ENCODE measurements at places on chromosomes 12 and 14. TPM values are rescaled to one million over a fixed set of nuclear protein-coding genes. Genes with fewer than 3 reads are reported as not detected.

DNA sequence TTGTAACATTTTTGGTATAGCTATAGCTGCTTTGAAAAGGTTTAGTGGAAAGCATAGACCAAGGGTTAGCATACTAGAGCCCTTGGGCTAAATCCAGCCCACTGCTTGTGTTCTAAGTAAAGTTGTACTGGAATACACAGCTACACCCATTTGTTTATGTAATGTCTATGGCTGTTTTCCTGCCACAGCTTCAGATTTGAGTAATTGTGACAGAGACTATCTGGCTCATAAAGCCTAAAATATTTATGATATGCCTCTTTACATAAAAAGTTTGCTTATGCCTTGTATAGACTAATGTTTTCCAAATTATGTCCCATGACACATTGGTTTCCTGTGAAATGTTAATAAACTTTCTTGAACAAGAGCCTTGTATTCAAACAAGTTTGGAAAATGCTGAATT, 234.8 kb upstream of the ATP2B1 start:
- no peak overlapping the region for H3K4me3 ChIP-seq
- DNase-seq, result no peak
- H3K27ac ChIP-seq, result no peak overlapping the region
- peaks cover 19% of the 10 kb centered on the region for H3K4me1 ChIP-seq
- H3K27me3 ChIP-seq, result no peaks in the 10 kb centered on the region
- H3K36me3 ChIP-seq, result no peaks in the 10 kb centered on the region

The OR4K14 gene
- not detected for total RNA-seq

DNA sequence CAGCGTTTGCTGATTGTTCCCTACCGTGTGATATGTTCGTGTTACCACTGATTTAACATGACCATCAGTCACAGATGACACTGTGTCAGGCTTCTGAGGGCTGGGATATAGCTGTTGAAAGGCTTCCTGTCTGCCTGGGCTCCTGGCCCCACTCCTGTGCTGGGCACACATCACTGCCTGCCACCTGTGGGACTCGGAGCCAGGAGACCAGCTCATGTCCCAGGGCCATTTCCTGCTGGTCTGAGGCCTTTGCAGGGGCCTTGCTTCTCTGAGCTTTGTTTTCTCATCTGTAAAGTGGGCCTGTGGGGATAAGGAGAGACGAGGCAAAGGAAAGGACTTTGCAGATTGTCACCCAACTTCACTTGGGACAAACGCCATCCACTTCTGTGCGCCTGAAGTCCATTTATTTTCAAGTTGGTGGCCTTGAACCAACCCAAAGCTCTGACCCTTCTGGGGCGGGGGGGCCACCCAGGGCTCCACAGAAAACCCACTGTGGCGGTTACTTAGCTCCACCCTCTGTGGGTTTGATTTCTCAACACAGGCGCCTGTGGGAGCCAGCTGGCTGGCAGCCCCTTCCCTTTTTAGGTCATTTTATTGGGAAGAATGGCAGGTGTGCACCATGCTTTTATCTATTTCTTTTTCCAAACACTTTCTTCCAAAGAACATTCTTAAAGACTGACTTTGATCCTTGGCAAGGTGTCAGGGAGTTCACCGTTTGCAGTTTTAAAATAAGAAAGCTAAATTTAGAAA, 54.1 kb downstream of the BEGAIN start:
- no peak overlapping the region for H3K4me3 ChIP-seq
- no peak overlapping the region for H3K27ac ChIP-seq
- H3K36me3 ChIP-seq, result no peaks in the 10 kb centered on the region
- DNase-seq, result peak; percentile 0
- H3K27me3 ChIP-seq, result no peaks in the 10 kb centered on the region

DNA sequence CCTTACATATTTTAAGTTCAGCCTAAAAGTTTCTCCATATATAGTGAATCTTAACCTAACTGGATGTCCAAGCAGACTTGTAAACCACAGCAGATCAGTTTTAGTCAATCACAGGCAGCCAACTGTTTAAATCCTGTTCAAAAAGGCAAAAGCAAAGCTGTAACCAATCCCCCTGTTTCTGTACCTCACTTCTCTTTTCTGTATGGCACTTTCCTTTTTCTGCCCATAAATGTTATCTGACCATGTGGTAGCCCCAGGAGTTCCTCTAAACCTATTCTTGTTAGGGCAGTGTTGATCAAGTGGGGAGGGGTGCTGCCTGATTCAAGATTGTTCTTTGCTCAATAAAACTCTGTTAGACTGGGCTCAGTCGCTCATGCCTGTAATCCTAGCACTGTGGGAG, 8.5 kb upstream of the DACT1 start:
- no peak overlapping the region for H3K27ac ChIP-seq
- H3K27me3 ChIP-seq, result peaks cover 39% of the 10 kb centered on the region
- H3K4me1 ChIP-seq, result peaks cover 27% of the 10 kb centered on the region
- H3K4me3 ChIP-seq, result no peak overlapping the region

Data from neural crest cell (in vitro differentiated cells).